ENCODE measurements at places on chromosomes 7 and 10.

GRCh38 chr7:87933605-87933952 lies 472 bp upstream of the ADAM22 start:
- DNase-seq: no peak

GRCh38 chr10:99958302-99958701 lies 51.4 kb downstream of the DNMBP start:
- DNase-seq: no peak

- peak; percentile 13 for DNase-seq
These were observed 68.3 kb upstream of the FAM171A1 start for GRCh38 chr10:15439341-15439842.

- DNase-seq: no peak
These were observed 79.2 kb downstream of the GLRX3 start for GRCh38 chr10:130215151-130215930.

DNA sequence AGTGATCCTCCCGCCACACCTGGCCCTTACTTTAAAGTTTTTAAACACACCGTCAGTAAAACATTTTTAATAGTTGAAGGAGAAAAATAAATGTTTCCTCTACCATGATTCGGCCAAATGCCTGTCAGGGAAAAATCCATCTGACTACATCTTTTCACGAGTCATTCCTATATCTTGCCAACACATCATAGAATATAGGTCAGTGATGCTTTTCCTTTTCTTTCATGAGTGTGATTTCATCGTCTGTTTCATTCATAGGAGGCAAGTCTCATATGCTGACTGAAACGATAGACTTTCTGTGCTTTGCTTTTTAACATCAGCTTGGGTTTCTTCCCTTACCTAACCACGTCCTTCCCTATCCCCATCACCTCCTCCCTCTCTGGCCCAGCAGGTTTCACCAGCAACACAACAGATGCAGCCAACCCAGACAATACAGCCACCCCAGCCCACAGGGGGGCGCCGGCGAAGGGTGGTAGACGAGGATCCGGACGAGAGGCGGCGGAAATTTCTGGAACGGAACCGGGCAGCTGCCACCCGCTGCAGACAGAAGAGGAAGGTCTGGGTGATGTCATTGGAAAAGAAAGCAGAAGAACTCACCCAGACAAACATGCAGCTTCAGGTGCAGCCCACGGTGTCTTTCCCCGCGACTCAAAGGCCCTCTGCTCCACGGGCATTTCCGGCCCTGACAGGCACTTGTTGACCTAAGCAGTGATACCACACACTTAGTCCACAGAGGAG lies 149.2 kb downstream of the TRIL start:
- peak; percentile 5 for DNase-seq

DNA sequence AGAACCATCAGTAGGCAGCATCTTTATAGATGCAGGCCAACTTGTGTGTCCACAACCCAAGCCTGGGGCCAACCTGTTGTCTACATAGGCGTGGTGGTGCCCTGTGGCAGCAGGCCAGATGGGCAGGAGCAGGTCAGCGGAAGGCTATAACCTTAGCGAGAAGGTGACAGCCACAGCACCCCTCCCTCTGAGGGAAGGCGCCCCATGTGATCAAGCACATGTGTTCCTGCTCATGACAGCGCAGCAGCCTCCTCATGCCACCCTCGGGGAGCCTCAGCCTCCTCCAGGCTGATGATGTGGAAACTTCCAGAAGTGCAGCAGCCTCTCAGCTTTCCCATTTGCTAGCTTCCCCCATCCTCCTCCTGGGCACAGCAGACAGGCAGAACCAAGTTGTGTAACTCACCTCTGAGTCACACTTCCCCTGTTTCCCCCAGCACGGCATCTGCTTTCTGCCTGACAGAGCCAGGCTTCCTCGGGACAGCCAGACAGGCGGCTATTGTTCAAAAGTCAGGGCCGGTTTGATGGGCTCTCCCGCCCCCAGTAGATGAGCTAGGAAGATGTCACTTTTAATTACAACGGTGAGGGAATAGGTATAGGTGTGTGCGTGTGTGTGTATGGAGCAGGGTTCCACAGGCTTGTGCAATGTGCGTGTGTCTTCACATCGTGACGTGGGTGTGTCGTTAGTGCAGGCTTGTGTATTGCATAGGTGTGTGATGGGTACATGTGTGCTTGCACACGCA lies 312.0 kb upstream of the ZMIZ1 start:
- no peak for DNase-seq

GRCh38 chr7:128807191-128807590 lies 15.4 kb downstream of the CCDC136 start:
- DNase-seq: no peak

- DNase-seq: no peak
These were observed 25.3 kb downstream of the ZSCAN25 start for GRCh38 chr7:99642027-99642426.

- no peak for DNase-seq
These were observed 150.0 kb downstream of the ZNF33B start for GRCh38 chr10:42488416-42488815.

DNA sequence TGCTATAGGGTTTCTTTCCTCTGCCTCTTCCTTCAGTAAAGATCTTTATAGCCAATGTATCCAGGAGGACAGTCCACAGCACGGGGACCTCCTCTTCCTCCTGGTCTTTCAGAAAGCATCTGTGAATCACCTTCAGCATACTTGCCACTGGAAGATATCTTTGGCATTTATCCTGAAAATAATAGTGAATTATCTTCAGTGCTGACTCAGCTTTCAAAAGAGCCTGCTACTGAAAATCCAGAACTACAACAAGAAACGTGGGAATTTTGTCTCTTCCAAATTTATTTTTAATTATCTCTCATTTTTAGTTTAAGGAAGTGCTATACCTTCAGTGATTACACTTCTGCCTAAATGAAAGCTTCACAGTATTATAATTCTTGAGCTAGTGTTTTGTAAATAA lies 7.6 kb upstream of the UNC5B start:
- no peak for DNase-seq

DNA sequence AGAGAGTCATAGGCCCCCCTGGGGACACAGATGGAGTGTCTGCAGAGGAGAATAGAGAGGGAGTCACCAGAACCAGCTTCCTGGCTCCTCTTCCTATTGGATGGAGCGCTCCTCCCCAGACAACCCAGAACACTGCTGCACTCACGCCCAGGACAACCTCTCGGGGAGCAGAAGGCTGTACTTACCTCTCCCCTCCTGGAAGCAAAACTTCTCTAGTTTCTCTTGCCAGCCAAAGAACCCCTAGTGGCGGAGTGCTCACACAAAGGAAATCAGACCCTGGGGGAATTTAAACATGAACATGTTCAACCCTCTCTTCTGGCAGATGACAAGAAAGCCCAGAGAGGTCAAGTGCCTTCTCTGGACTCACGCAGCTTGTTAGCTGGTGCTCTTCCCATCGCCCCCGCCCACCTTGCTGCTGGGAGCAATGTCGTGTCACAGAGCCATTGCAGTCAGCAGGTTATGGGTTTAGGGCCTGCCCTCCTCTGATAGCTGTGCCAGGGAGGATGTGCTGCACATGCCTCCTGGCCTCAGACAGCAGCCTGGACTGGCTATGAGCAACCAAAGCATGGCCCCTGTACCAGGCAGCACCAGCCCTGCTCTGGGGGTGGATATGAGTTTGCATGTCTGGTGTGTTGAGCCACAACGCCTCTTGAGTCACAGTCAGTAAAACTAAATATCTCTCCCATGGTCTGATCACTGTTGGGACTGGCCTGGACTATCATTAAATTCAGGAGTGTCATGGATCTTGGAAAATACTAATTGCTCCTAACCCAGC lies 84.4 kb downstream of the SLIT1 start:
- no peak for DNase-seq

DNA sequence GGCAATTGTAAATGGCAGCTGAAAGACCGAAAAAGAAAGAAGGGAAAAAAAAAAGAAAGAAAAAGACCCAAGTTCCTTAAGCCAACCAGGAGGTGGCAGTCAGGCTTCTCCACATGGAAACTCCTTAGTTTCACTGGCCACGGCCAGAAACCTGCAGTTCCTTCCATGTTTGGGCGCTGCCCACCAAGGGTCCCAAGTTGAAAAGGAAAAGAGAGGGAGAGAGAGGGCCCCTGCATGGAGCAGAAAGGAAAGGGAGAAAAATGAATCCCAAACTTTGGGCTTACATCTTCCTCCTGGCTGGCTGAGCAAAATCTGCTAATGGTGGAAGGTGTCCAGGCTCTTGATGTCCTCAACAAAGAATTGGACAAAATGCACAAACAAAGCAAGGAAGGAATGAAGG lies 31.8 kb upstream of the ABCA13 start:
- no peak for DNase-seq

DNA sequence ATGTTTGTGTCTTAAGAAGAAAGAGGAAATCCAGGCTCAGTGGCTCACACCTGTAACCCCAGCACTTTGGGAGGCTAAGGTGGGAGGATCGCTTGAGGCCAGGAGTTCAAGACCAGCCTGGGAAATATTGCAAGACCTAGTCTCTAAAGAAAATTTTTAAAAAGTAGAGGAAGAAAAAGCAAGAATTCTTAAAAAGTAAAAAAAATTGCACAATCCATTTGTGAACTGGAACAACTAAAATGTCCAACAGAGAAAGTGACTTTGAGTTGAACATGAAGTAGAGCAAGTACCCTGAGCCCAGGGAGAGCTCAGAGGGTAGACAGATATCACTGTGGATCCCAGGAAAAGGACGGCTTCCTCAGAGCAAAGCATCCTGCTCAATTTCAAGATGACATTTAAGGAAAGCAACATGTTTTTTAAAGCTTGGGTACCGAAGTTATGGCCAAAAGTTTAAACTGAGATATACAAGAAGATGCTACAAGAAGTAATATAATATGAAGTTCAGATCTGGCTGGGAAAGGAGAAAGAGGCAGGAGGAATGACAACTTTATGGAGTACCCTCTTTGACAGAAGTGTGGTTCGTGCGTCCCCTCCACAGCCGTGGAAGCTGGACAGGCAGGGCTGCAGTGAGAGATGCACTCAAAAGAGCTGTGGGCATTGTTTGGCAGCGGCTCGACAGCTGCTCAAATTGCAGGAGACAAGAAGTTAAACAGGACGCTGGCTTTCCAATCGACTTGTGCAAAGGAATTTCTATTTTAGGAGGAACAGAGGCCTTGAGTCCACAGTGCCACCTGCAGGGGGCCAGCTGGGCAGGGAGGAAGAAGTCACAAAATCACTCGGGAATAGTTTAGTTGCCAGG lies 201.3 kb downstream of the JCAD start:
- no peak for DNase-seq

GRCh38 chr10:97999066-97999922 lies 31.1 kb downstream of the CRTAC1 start:
- DNase-seq: no peak

GRCh38 chr7:155983176-155983815 lies 171.0 kb upstream of the SHH start:
- no peak for DNase-seq

DNA sequence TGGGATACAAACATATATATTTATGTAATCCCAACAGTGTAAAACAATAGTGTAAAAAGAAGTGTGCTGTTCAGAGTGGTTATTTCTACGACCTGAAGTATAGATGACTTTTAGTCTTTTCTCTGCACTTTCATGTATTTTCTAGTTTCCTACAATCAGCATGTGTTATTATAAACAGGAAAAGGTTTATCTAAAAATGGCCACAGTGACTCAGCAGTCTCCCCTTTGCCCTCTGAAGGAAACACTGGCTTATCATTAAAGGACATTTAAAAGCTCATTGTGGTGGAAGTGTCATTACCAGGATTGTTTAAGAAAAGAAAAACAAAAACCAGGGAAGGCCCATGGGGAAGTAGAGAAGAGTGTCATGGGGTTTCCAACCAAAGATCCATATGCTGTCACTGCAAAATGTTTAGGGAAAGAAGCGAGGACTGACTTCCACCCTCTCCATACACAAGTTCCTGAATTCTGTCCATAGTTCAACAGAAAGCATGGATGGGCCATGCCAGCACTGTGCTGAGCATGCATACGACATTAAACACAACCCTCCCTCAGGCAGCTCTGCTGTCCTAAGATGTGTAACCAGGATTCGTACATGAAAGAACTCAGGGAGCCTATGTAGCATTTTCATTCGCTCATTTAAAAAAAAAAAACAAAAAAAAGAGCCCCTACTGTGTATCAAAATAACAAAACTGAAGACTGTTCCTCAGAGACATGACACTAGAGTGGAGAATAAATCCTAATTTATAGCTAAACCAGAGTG lies 10.2 kb downstream of the CYREN start:
- DNase-seq: no peak

DNA sequence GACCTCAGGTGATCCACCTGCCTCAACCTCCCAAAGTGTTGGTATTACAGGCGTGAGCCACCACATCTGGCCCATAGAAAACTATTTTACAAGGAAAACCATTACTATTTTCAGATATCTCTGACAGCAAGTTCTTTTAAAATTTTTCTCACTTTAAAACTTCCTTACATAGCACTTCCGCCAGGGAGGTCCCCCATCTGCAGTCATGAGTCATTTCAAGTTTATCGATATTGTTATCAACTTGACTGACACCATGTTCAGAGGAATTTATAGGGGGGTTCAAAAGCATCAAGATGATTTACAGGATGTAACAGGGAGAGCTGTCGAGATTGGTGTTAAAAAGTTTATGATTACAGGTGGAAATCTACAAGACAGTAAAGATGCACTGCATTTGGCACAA lies 88.8 kb downstream of the NRBF2 start:
- no peak for DNase-seq

DNA sequence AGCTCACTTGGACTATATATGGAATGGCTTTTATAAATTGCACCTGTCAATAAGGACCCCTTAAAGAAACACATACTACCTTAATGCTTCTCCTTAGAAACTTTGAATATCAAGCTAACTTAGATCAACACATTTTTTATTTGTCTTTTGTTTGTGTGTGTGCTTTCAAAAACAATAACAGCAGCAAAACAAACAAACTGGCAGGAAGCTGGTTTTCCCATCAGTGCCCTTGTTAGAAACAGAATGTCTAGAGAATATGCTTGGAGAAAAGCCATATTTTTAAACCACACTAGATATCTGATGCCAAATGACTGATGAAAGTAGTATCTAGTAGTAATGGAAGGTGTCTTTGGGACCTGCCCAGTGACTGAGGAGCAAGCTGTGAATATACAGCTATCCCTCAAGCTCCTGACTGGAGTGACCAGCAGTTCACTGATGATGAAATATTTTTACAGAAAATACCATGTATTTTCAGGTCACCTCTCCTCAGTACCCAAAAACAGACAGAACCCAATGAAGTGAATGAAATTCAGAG lies 1.0 kb downstream of the PDE1C start:
- no peak for DNase-seq

All from iPS DF 6.9 (cell line).